ENCODE measurements at places on chromosomes 5 and 9. TPM values are rescaled to one million over a fixed set of nuclear protein-coding genes. Genes with fewer than 3 reads are reported as not detected.

FOXD1 gene
- total RNA-seq, result 62.3 TPM

DNA sequence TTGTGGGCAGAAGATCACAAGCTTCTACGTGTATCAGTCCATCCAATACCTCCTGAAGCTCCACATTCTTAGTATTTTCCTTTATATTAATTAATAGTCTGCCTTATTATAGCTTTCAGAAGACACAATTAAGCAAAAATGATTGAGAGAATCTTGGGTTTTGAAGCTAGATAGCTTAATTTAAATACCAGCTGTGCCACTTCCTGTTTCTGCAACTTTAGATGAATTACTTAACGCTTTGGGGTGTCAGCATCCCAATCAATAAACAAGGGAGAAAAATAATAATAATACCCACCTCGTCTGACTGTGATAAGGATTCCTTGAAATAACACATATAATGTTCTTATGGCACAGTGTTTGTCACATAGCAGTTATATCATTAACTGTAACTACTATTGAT, 44.7 kb upstream of the HTR4 start:
- no peak for DNase-seq

DNA sequence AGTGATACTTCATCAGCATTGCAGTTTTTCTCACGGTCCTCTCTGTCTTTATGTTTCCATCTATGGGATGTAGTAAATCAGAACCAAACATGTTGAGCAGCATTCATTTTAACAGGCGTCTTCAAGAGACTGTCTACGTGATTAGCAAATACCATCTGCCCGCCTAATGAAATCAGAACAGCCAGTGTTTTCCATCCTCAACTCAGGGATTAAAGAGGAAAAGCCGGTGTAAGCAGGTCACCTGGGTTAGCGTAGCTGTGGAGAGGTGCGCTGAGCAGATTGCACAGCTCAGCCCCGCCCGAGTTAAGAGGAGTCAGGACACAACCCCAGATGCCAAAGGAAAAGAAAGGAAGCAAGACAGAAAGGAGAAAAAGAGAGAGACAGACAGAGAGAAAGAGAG, 54.3 kb upstream of the ANKRD33B start:
- DNase-seq, result no peak

DNA sequence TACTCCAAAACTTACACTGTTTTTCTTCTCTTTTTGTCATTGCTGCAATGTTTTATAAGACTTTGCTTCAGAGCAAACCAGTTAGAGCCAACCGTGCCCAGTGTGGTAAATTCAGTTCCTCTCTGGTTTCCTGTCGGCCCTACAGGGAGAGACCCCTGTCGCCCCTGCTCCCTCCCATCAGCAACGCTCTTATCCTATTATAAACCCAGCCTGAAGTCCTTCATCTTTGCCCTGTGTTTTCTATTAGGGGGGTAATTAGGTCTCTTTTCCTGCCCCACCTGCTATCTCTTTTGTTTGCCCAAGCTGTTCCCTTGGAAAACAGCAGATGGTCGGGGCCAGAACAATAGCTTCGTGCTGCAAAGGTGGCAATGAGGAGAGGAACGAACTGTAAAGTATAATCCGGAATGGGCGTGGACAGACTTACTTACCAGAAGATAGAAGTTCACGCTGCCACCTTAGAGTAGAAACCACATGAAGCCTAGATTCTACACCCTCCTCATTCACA, 21.4 kb upstream of the OTULINL start:
- no peak for DNase-seq

GRCh38 chr5:75584641-75585040, 26.6 kb upstream of the ANKDD1B start:
- no peak for DNase-seq

- peak; percentile 73 for DNase-seq
Observed at GRCh38 chr9:93132287-93132927, 1.6 kb downstream of the NINJ1 start.
